Stimulated activated CD4-positive, alpha-beta T cell treated with anti-CD3 and anti-CD28 coated beads, Interleukin-2, amount 100 ng/mL, for 24 hours (primary cell): ENCODE measurements at places on chromosomes 16 and 17.

- no peak for DNase-seq
These were observed 206.0 kb downstream of the IRX3 start for GRCh38 chr16:54080524-54081008.

- no peak for DNase-seq
These were observed 38.9 kb downstream of the ZNF207 start for GRCh38 chr17:32388613-32389459.

GRCh38 chr16:68460067-68460466, 11.8 kb upstream of the SMPD3 start:
- no peak for DNase-seq

GRCh38 chr17:74987909-74988711, 678 bp downstream of the CDR2L start:
- no peak for DNase-seq

GRCh38 chr17:47884905-47885730, 10.9 kb upstream of the SP2 start:
- DNase-seq, result no peak

DNA sequence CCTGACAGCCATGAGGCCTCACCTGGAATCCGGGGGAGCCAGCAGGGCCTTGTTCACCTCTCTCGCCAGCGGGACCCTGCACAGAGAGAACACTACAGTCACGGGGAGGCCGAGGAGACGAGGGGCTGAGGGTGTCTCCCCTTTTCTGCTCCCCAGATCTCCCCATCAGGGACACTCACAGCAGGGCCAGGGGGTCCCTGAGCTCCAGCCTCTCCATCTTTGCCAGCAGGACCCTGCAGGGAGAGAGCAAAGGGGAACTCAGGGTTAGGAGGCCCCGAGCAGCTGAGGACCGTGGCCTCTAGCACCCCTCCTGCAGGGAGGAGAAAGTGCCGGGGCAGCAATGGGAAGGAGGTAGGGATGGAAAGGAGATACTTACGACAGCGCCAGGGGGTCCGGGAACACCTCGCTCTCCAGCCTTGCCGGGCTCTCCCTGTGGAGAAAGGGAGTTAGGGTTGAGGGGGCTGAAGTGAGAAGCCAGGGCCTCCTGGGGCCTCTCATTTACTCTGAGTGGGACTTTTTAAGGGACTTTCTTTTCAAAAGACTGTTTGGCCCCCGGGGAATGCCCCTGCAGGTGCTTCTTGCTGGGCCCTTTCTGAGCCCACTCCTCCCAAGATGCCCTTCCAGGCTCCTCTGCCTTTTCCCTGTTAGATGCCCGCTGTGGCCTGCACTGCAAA, 8.7 kb downstream of the COL1A1 start:
- DNase-seq, result no peak

- DNase-seq, result no peak
These were observed 194.0 kb downstream of the KATNIP start for GRCh38 chr16:27743963-27744362.
